NCI-H2107 (cell line): ENCODE measurements at places on chromosomes 12 and 14.
A peak's percentile ranks its signal among the peaks of the same experiment; 100 is the strongest.

DNA sequence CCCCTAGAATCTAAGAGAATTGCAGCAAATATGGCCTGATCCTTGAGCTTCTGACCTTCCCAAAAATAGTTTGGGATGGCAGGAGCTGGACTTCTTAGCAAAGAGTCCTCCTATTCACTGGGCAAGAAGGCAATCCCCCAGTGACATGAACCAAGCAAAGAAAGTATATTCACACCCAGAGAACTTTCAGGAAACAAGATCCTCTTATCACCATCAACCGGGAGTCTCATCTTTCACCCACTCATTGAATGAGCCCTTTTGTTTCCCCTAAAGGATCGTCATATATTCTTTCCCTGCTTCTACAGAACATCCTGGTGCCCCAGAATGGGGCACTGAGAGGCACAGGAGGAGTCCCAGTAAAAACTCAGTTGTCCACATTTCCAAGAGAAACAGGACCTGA, 19.7 kb downstream of the SPTB start:
- DNase-seq = no peak

- no peak for DNase-seq
Measured at GRCh38 chr12:128687851-128688250, 135.9 kb downstream of the SLC15A4 start.

GRCh38 chr12:26869908-26870459, 37.0 kb upstream of the ITPR2 start:
- no peak for DNase-seq

- DNase-seq = no peak
Measured at GRCh38 chr12:4293966-4294505, 20.5 kb downstream of the CCND2 start.

DNA sequence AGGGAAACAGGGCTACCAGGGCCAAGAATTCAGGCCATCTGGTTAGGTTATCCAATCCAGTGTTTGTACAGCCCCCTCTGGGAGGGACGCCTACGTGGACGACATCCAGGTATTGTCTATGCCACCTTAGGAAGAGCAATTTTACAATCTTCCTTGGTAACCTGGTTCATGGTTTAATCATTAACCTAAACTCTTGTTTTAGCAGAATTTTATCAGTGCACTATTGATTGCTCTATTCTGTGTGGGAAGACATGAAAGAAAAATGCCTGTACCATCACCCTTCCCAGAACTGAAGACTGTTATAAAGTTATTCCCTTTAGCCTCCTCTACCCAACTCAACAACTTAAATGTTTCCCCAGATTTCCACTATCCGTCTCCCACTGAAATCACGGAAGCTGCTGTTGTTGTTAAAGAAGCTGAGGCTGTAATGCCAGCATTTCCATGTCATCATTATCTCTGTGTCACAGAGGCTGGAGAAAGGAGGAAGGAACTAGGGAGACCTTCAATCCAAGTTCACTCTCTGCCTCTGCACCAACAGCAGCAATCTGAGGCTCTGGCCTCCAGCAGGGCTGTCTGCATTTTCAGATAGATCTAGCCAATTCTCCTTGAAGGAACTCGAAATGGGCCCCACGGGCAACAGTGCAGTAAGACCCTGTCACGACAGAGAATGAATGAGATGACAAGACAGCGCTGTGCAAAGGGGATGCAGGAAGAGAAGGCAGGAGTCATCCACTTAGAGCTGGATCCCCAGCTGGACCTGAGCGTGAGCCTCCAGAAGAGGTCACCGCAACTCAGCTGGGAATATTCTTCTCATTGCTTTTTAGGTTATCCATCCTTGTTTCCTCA, 183.4 kb upstream of the GZMB start:
- no peak for DNase-seq

DNA sequence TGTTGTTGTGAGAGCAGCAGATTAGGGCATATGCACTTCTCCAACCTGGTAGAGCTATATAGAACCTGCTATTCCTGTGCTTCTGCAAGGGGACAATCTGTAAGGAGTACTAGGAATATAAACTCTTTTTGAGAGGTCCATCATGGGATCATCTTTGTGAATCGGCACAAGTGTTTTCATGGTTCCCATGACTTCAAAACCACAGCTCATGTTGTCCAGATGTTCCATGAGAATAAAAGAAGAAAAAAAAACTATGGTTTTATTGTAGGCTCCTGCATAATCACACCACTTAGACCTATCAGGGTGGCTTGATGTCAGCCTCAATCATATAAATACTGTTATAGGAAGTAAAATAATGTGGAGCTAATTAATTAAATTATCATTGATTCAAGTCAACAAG, 311.4 kb upstream of the ATP2B1 start:
- DNase-seq = no peak

DNA sequence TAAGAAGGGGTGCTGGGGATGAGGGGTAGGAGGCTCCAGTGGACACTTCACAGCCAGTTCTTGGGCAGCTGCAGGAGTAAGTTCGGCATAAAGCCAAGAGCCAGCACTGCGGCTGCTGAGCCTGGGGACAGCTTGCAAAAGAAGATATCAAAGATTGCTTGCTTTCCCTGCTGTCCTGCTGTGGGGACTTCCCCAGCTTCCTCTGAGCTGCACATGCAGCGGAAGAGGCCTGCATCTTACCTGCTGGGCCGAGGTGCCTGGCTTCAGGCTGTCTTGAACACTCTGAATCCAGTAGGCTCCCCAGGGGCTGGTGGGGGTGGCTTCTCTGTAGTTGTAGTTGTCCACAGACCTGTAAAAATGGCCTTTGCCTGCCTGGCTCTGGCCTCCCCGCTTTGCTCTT, 1.3 kb downstream of the CHGA start:
- no peak for DNase-seq

DNA sequence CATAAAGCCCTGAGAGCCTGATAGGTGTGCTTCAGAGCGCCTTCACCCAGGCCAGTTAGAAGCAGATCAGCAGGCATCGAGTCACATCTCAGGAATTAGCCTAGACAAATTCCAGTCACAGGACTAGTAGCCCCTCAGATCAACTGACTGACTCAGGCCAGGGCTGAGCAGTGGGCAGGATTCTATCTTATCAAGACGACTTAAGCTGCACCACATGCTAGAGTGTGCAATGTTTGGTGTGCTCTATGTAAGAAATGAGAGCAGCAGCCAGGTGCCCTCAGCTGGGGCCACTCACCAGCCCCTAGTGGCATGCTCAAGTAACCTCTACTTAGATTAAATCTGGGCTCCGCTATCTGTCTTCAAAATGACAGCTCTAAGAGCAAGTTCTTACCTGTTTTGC, 19.7 kb upstream of the NGB start:
- DNase-seq = no peak

GRCh38 chr12:89636052-89636775, 72.4 kb downstream of the ATP2B1 start:
- DNase-seq = no peak

DNA sequence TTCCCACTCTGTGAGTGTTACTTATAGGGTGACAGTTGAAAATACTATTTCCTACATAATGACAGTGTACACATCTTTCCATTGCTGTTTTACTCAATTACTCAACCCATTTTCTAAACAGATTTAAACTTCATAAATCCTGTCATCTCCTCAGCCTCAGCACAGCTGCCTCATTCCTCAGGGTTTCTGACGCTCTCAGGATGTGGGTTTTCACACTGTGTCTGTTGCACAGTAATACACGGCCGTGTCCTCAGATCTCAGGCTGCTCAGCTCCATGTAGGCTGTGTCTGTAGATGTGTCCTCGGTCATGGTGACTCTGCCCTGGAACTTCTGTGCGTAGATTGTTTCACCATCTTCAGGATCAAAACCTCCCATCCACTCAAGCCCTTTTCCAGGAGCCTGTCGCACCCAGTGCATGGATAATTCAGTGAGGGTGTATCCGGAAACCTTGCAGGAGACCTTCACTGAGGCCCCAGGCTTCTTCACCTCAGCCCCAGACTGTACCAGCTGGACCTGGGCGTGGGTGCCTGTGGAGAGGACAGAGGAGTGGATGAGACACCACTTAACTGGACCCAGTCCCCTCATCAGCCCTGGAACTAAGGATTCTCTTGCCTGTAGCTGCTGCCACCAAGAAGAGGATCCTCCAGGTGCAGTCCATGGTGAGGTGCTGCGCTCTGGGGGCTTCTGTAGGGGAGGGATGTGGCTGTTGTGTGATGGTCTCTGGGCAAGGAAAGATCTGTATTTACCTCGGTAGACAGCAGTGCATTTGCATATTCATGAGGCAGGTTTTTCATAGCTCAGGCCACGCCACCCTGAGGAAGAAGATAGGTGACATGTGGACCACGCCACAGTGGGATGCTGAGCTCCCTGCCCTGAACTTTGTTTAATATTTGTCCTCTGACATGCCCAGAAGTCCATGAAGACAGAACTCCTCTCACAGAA, 750.2 kb downstream of the TMEM121 start:
- DNase-seq = no peak

DNA sequence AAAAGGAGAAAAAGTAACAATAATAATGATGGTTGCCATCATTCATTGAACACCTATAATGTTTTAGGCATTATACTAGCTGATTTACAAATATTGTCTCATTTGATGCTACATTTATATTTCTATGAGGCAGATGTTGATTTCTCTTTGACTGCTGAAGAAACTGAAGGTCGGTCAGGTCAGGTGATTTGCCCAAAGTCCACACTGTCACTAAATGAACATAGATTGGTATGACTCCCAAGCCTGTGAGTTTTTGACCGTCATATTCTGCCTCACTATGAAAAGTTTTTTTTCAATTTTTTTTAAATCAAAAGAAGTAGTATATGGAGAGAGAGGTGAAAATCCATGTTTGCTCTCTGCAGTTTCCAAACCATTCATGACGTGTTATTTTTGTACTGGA, 10.8 kb downstream of the ALG10B start:
- no peak for DNase-seq

DNA sequence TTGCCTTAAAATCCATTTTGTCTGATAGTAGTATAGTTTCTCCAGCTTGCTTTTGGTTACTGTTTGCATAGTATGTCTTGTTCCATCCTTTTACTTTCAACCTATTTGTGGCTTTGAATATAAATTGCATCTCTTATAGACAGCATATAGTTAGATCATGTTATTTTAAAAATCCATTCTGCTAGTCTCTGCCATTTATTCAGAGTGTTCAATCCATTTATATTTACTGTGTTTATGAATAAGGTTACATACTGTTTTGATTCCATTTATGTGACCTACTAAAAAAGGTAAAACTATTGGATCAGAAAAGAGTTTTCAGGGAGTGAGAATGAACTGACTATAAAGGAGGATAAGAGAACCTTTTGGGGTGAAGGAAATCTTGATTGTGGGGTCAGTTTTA, 29.6 kb upstream of the VPS33A start:
- DNase-seq = no peak

DNA sequence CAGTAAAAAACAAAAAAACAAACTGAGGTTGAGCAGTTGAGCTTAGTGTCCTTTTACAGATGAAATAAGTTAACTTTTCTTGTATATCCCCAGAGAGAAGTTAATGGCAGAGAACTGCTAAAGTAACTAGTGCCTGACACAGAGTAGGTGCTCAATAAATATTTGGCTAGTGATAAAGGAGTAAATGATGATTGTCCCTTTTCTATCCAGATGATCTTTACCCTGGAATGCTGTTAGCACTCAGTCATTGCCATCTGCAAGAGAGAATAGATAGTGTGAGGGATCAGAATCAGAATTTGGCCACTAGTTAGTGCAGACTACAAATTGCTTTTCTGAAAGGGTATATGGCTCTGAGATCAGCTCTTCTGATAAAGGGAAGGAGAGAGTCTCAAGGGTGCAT, 21.6 kb downstream of the VEZT start:
- DNase-seq = no peak

GRCh38 chr12:111304642-111305071, 64.2 kb downstream of the PHETA1 start:
- no peak for DNase-seq

- no peak for DNase-seq
Measured at GRCh38 chr14:31921721-31922120, 155.4 kb upstream of the ARHGAP5 start.

GRCh38 chr14:56219666-56220413, 101.6 kb downstream of the PELI2 start:
- no peak for DNase-seq

DNA sequence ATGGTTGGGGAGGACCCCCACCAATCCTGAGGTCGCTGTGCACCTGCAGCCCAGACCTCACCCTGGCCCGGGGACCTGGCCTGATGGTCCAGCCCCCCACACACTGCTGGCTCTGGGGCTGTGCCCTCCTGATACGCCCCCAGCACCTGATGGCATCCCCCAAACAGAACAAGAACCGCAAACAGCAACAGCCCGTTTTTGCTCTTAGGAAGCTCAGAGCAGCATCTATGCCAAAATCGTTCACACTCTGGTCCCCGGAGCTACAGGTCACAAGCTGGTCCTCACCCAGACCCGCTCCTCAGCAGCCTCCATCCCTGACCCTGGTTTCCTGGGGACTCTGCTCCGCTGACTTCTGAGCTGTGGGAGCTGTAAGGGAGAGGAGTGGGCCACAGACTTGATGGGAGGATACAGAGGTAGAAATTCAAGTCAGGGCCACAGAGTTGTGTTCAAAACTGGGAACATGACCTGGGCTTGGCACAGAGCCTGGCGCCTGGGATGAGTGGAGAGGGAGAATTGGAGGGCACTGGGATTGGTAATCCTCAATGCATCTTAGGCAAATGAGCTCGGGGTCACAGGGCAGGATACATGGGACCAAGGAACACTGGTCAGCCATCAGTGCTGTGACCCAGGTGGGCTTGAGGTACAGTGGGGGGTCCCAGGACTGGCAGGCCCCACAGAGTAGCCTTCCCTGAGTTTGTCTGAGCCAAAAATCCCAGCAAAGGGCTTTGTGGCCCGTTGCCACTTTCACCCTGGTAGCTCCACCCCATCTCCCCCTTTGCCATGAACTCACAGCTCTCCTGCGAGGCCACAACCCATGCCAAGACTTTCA, 170.9 kb upstream of the RTL1 start:
- no peak for DNase-seq

DNA sequence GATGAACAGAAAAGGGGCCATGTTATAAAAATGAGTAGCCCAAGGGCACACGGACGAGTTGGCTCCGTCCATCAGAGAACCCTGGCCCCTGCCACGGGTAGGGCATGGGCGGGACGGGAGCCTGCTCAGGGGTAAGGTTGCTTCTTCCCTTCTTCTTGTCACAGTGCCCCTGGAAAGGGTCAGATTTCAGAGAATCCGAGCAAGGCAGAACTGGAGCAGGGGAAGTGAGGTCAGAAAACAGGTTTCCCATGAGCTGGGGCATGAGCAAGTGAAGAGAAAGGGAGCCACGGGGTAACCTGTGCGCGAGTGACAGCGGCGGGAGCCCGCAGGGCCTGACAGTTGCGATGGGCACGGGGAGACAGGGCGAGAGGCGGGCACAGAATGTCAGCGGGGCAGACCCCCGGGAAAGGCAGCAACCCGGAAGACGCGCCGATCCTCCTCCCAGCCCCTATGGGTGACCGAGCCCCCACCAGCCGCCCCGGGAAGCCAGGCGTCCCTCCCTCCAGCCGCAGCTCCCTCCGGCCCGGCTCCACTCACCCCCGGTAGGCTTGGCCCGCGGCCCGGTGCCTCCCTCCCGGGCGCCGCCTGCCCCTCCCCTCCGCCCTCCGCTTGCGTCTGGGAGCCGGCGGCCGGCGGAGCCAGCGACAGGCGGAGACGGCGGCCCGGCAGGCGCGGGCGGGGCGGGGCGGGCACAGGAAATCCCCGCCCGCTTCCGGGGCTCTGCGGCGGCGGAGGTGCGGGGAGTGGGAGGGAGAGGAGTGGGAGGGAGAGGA, at the start of gene ZNF641:
TSS of gene ZNF641 (minus strand) at position 671 of the 773 bp plus-strand sequence. CDS start 2,829 bp downstream, outside the sequence.
- DNase-seq = peak; percentile 58
